HT-29 (cell line): ENCODE measurements at places on chromosomes 7 and 10.

- DNase-seq, result peak; percentile 44
Measured at GRCh38 chr7:13115157-13115772, 427.8 kb downstream of the ARL4A start.

DNA sequence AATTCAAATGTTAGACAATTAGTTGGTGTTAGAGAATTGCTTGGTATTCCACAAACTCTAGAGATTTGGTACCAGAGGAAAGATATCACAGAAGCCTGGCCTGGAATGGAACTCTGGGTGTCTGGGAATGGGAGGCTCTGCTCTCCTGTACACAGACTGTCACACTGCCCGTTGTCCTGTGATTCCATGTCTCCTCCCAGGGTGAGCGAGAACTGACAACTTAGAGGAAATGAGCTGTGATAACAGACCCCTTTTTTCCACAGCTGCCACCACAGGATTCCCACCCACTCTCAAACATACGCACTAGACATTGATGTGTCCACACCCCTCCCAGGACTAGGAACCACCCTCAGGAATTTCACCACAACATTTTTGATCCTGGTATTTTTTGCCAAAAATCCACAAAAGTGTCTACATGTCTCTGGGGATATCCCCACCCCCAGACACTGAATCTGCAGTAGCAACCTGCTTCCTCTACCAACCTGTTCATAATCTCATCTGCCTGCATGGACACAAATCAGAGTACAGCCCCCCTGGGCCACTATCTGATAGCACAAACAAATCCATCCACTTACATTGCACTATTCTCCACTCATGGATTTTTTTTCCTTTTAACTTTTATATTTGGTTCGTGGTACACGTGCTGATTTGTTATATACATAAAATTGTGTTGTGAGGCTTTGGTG lies 4.7 kb downstream of the ZNF273 start:
- no peak for DNase-seq

DNA sequence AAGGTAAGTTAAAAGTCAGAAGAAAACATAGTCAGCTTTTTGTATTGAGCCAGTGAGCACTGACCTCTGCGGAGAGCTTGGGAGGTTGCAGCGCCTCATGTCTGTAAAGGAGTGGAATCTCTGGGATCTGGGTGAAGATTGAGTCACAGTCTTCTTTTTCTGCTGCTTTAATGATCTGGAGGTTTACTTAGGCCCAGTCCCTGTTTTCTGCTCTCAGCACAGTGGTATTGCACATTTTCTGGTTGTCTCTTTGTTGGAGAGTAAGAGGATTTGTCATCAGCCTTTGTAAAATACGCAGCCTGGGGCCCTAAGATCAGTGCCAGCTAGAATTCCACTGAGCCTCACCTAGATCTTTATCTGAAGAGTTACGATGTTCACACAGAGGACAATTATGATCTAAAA lies 58.3 kb upstream of the GJD4 start:
- DNase-seq, result peak; percentile 25

DNA sequence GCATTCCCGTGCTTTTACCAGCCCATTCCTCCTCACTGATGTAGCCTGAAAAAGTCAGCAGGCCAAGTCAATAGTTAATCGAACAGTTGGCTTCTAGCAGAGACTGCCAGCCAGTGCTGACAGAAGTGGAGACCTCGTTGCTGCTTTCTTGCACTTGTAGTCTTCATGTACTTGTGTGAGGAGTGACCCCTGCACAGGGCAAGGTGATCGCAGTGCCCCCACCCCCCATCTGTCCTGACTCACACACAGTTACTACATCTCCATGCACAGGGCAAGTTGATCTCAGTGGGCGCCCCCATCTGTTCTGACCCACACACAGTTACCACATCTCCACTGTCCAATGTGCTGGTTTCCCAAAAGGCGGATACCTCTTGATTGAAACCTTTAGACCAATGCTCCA lies 34.2 kb downstream of the C10orf71 start:
- DNase-seq, result no peak

DNA sequence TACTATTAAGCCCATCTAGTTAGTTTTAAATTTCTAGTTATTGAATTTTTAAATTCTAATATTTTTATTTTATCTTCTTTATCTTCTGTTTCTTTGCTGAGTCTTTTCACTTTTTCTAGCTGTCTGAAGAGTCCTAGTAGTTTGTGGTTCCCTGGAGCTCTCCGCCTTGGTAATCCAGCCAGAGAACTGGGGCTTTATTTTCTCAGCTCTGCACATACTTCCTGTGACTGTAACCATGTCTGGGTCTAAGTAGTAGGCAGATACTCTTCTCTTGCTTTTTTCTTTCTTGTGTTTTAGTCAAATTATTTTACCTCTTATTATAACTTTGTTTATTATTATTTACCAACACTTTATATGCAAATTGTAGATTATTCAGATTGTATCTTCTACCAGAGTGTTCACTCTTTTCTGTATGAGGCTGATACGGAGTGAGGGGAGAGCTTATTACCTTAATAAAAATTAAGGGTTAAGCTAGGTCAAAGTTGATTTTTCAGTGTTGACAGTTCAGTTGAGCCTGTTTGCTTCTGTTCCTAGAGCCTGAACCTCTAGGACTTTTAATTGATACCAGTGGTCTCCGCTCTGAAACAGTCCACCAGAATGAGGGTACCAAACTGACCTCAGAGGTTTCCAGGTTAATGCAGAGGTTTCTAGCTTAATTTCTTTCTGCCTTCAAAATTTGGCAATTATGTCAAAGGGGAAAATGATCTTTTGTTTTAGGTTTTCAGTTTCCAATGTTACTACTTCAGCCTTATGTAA lies 155.4 kb downstream of the ADK start:
- no peak for DNase-seq
